Cerebellar nuclear complex (tissue), 1 donor: ENCODE measurements at places on chromosomes 7 and 10.
A peak's percentile ranks its signal among the peaks of the same experiment; 100 is the strongest.

- no peak for DNase-seq
These were observed 27.2 kb downstream of the IPMK start for GRCh38 chr10:58240531-58240930.

DNA sequence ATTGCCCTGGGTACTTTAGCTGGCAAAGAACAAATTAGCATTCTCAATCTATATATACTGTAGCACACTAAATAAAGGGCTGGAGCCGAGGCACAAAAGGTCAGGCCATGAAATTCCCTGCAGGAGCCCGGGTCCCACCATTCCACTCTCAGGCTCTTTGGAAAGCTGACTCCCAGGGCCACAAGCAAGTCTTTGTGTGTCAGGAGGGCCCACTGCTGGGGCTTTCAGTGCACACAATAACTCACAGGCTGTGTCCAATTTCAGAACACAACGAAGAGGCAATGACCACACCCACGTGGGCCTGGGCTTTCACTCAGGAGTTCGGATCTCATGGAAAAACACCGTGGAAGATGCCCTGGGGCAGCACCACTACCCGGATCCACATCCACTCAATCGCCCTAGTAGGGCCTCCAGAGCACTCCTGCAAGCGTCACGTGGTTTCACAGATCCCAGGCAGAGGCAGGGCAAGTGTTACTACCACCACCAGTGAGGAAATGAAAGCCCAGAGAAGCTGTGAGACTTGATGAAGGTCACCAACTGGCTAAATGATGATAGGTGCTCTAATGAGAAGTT lies 60.3 kb downstream of the COBL start:
- DNase-seq, result no peak

- peak; percentile 62 for DNase-seq
These were observed 146.0 kb downstream of the TNS3 start for GRCh38 chr7:47435889-47436312.

GRCh38 chr7:117480055-117480362 lies 184 bp downstream of the CFTR start:
- no peak for DNase-seq

GRCh38 chr10:14553448-14553847 lies 221.2 kb downstream of the FAM107B start:
- DNase-seq, result no peak

DNA sequence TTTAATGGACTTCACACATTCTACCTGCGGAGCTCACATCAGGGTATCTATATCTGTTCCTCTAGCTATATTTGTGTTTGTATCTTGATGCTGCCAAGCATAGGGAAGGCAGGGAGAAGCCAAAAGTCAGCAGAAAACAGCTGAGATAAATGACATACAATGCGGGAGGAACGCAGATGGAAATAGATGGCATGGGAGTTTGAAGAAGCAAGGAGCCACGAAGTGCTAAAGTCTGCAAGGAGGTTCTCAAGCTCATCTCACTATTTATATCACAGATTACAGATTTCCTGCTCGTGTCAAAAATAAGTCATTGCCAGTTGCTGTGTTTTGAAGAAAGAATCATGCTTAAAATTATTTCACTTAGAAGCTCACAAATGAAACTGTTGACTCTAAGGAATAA lies 180.5 kb downstream of the DPP6 start:
- DNase-seq, result no peak

GRCh38 chr10:12214763-12215218 lies 18.8 kb downstream of the CDC123 start:
- no peak for DNase-seq

- no peak for DNase-seq
These were observed 103.0 kb upstream of the SEMA3A start for GRCh38 chr7:84297616-84298015.

GRCh38 chr10:95814011-95814727 lies 58.2 kb downstream of the ENTPD1 start:
- no peak for DNase-seq

GRCh38 chr7:151415375-151416105 lies 5.7 kb upstream of the WDR86 start:
- DNase-seq, result no peak

DNA sequence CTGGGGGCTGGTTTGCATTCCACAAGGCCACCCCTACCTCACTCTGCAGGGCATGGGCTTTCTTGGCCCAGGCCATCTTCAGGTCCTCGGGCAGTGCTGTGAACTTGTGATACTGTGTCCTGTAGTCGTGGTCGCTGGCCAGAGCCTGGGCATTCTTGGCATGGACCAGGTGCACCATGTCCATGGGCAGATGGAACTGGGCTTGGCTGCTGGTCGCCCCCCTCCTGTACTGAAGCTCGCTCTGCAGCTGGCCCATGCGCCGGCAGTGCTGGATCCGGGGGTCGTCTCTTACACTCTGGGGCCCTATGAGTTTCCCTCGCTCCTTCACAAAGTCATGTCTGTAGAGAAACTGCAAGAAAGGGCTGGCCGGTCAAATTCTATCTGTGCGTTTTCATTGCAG lies 51.7 kb downstream of the HABP2 start:
- DNase-seq, result no peak

GRCh38 chr10:6737080-6737641 lies 157.1 kb upstream of the PRKCQ start:
- no peak for DNase-seq

DNA sequence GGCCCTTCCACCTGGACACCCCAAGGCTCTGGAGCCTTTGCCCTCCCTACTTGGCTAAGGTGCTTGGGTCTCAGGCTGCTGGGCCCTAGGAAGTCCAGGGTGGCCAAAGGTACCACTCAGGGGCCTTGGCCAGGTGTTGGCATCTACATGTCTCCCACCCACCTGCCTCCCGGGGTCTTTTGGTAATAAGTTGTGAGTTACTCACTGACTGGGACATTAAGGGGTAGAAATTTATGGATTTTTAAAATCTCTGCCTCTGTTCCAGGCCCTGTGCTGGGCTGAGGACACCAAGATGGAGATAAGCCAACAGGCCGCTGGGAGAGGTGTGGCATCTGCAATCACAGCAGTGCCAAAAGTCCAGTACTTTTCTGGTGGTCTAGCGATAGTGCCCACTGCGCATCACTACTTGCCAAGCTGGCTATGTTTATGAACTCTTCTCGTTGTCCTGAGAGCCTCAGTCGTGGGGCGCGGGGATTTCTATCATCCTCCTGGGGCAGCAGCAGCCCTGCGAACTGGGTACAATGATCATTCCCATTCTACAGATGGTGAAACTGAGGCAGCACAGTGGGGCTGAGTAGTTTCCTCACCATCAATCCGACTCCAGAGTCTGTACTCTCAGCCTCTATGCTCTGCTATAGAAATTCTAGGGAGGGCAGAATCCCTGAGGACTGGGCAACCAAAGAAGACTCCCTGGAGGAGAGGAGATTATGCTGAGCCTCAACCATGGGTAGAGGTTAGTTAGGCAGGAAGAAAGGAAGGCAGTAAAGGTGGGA lies 36.2 kb downstream of the TBATA start:
- no peak for DNase-seq

GRCh38 chr7:139647085-139647484 lies 123.6 kb downstream of the CLEC2L start:
- no peak for DNase-seq

DNA sequence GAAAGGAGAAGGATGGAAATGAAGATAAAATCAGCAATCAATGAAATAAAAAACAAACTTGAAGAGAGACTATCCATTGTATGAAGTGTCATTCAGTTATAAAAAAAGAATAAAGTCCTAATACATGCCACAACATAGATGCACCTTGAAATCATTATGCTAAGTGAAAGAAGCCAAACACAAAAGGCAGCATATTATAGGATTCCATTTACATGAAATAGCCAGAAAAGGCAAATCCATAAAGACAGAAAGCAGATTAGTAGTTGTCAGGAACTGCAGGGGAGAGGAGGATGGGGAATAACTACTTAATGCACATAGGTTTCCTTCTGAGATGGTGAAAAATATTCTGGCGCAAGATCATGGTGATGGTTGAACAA lies 6.6 kb upstream of the PON1 start:
- DNase-seq, result no peak

GRCh38 chr7:42907316-42907715 lies 4.6 kb downstream of the C7orf25 start:
- DNase-seq, result no peak

GRCh38 chr10:15254808-15255648 lies 86.5 kb upstream of the NMT2 start:
- DNase-seq, result no peak

DNA sequence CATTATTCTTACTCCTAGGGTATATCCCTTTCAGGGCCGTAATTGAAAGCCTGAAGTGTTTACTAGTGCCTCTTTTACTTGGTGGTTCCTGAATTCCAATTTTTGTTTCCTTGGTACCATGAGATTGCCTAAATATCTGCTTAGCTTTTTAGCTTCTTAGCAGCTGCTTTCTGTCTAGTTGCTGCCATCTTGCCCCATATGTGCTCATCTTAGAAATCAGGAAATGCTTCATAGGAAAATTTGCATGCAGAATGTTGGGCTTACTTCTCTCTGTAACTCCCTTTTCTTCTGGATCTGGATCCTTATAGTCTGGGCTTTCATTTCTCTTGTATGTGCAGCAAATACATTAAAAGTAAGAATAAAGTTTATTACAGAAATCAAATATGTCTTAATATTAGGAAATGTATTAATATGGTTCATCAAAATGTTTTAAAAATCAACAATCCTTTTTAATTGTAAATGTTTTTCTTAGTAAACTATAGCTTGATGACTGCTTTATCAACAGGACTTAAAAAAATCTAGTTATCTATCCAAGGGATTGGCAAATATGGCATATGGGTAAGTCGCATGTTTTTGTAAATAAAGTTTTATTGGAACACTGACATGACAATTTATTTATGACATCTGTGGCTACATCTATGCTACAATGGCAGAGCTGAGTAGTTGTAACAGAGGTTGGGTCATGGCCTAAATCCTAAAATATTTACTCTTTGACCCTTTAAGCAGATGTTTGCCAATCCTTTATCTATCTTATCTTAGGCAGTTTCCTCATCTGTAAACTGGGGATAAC lies 73.5 kb upstream of the CDK6 start:
- no peak for DNase-seq

GRCh38 chr10:11381023-11381422 lies 230.4 kb downstream of the USP6NL start:
- no peak for DNase-seq

DNA sequence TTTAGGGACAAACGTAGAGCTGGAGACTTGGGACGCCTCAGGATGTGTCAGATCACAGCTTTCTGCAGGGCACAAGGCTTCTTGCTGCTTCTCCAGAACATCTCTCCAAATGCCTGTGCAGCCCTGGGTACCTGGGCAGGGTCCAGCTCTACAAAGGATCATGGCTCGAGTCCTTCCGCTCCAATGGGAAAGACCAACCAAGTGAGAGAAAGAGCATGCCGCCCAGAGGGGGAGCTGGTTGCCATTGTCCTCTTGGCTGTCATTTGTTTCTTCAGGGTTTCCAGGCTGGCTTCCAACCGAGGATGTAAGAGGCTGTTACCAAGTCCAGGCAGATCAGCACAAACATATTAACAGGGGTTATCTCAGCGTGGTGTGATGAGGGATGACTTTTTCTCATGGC lies 5.6 kb upstream of the LEP start:
- DNase-seq, result no peak

GRCh38 chr10:71980181-71981014 lies 16.2 kb downstream of the CHST3 start:
- no peak for DNase-seq

DNA sequence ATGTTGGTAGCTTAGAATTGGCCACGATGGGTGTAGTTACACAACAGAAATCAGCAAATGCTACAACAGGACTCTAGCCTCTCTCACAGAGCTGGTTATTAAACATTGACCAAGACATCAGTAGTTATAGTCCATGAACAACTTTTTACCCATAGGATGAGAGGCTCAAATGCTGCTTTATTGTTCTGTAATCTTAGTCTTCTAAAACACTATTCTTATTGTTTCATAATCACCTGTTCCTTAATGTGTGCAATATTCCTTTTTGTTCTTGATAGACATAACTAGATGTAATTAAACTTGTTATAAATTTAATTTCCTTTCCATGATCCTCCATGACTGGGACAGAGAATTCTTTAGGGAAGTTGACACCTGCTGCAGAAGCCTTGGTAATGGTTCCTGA lies 356.9 kb downstream of the EXOC4 start:
- DNase-seq, result no peak
